Right hindlimb (tissue), 1 donor: ENCODE measurements at places on chromosomes 2 and 18.

DNA sequence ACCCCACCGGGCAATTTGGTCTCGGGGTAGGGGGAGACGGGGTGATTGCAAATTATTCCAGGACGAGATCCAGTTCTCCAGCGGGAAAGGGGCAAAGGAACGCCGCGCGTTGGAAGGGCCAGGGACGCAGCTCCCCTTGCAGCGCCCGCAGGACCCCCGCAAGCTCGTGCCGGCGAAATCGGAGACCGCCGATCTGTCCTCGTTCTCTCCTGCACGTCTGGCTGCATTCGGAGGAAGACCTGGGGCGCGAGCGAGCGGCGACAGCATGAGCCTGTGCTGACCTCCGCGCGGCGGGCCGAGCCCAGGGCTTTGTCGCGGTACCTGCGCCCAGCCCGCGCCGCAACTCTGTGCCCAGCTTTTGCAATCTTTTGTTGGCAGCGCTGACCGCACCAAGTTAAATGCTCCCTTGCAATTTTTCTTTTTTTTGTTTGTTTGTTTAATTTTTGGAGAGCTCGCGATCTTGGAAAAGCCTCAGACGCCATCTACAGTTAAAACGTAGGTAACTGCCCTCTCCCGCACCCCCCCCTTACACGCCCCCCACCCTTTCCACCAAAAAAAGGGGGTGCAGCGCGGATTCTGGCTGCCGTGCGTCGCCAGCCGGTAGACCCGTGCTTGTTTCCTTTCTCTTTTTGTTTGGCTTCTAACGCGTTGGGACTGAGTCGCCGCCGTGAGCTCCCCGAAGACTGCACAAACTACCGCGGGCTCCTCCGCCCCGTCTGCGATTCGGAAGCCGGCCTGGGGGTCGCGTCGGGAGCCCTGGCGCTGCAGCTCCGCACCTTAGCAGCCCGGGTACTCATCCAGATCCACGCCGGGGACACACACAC is 667 bp downstream of the TRIB2 start:
- DNase-seq = peak; percentile 78

DNA sequence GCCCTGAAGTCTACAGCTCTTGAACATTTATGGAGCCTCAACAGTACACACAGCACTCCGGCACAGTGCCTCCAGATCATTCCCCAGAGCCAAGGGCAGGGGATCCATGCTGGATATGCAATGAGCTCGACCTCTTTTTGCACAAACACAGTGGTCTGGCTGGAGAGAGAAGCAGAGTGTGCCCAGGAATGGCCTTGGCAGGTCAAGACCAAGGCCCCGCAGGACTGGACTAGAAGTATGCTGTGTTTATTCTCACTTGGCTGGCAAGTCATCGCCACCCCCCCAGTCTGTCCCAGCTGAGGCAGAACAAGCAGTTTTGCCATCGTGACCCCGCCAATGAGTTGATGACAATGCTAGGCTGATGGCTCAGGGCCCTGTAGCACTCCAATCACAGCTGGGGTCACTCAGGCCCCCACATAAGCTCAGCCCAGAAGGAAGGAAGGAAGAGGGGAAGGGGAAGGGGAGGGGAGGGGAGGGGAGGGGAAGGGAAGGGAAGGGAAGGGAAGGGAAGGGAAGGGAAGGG is 212.1 kb downstream of the TTC32 start:
- DNase-seq = no peak

DNA sequence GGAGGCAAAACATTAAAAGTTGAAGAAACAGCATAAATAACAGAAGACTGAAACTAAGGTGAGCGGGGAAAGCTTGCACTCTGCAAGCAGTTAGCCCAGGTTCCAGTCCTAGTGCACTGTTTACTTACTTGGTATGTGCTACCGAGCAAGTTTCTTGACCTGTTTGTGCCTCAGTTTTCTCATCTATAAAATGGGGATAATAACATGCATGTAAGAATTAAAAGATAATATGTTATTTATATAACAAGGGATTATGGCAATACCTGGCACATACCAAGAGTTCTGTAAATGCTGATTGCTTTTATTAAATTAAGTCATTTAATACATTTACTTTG is 37.1 kb upstream of the IKZF2 start:
- no peak for DNase-seq

DNA sequence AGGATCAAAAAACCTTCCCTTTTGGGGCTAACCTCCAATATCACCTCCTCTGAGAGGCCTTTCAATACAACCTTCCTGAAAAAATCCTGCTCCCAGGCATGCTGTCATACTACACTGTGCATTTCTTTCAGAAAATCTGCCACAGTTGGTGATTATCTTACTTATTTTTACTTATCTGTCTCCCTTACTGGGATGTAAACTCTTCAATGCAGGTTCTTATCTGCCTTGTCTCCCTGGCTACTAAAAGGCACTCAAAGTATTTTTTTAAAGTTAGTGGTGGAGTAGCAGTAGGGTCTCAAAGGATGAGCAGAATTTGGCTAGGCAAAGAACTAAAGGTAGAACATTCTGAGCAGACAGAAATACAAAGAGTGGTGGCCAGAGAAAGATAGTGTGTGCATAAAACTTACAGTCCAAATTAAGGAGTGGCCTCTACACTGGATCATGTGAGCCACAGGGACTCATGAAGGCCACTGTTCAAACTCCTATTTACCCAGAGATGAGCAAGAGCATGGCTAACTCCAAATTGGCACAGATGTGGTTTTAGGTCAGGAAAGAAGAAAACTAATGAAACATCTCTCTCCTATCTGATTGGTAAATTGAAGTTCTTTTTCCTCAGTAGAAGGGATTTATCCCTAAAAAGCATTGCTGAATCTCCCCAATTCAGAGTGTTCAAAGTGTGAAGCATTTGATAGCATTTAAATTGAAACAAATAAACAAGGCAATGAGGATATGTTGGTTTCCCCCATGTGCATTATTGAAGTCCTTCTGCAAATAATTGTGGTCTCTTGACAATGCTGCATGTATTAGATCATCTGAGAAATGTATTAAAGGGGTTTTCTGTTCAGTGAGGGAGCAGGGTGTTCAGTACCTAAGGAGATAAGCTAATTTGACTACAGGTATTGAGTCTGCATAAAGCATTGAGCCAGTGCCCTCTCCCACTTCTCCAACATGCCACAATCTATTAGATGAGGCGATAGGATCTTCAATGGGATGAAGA is 285.5 kb downstream of the MREG start:
- no peak for DNase-seq

- no peak for DNase-seq
Measured at GRCh38 chr2:115635430-115635829, 1193.0 kb downstream of the DPP10 start.

- DNase-seq = no peak
Measured at GRCh38 chr2:205731583-205731981, 49.3 kb downstream of the NRP2 start.

GRCh38 chr2:67486041-67486796 is 89.1 kb downstream of the ETAA1 start:
- no peak for DNase-seq

DNA sequence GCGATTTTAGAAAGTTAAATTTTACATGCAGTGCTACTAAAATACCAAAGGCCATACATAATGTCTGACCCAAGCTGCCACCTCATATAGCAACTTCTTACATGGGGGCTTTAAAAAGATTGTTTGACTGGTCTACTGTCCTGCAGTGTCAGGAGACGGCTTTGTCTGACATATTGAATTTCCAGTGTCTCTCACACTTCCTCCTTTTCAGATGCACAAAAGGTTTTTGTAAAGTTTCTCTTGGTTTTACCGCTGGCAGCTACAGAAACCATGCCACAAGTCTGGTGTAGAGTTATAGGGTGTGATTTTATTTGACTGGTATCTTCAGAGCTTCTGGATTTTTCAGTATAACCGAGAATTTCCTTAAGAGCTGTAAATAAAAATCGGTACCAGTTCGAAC is 1.1 kb upstream of the ASAP2 start:
- DNase-seq = no peak

DNA sequence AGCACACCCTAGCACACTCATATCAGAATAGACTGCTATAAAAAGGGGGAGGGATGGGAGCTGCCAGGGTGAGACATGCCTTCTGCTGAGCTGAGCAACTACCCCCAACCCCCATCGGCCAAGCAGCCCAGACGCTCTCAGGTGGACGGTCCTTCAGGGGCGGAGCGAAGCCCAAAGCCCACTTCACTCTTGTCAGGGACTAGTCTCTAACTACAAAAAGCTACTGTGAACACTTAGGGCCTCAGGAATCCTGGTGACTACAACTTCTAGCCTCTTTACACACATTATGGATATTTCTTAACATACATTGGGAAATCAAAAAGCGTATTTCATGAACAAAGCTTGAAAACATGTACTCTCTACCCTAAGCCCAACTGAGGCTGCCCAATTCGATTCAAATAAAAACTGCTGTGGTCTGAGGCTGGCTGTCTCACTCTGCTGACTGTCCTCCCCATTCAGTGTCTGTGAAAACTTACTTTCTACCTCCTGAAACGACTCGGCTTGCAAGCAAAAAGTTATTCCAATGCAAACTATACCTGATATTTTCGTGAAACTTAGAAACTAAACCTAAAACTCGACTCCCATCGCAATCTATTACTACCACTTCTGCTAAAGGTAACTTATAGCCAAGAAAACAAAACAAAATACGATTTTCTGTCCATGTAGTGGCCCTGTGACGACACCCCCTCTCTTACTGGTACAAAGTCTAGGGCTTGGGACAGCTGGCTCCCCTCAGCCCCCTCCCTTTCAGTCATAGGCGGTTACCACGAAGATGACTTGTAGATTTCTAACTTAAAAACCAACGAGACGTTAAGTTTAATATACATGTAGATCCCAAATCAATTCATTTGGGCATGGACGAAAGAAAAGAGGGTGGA is 1.2 kb downstream of the SERTAD2 start:
- no peak for DNase-seq

- DNase-seq = no peak
Measured at GRCh38 chr2:31987454-31988220, 23.2 kb downstream of the MEMO1 start.

GRCh38 chr18:32337821-32338220 is 132.9 kb downstream of the GAREM1 start:
- no peak for DNase-seq

GRCh38 chr2:127373362-127374083 is 14.3 kb downstream of the MAP3K2 start:
- no peak for DNase-seq

- DNase-seq = no peak
Measured at GRCh38 chr18:69686861-69687260, 260.8 kb downstream of the CD226 start.

GRCh38 chr2:171529914-171530313 is 7.6 kb downstream of the CYBRD1 start:
- no peak for DNase-seq

DNA sequence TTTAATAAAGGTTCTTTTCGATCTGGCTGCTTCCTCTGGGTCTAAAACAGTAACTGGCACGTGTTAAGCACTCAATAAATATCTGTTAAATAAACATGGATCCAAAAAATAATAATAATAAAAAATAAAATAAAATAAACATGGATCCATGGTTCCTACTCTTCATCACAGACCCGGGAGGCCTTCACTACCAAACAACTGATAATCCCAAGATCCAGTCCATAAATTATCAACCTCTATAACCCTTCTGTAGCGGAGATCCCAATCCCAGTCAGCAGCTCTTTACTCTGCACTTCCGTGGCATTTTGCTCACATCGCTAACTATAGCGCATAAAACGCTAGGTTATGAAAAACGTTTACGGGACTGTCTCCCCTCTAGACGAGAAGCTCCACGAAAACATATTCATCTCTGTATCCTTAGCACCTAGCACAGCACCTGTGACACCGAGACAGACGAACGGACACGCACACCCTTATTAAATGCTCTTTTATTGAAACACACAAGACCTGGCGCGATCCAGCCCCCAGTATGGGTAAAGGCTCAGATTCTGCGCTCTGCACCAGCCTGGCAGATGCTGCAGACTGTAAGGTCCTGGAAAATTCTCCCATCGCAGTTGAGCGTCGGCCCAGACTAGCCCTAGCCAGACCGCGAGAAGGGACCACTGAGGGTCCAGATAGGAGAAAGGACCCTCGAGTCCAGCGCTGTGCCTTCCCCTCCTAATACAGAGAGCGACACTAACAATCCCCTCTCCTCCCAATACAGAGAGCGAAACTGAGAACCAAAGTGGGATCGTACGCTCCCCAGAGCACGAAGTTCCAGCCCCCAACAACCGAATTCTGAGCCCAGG is 770 bp downstream of the NBAS start:
- peak; percentile 38 for DNase-seq

DNA sequence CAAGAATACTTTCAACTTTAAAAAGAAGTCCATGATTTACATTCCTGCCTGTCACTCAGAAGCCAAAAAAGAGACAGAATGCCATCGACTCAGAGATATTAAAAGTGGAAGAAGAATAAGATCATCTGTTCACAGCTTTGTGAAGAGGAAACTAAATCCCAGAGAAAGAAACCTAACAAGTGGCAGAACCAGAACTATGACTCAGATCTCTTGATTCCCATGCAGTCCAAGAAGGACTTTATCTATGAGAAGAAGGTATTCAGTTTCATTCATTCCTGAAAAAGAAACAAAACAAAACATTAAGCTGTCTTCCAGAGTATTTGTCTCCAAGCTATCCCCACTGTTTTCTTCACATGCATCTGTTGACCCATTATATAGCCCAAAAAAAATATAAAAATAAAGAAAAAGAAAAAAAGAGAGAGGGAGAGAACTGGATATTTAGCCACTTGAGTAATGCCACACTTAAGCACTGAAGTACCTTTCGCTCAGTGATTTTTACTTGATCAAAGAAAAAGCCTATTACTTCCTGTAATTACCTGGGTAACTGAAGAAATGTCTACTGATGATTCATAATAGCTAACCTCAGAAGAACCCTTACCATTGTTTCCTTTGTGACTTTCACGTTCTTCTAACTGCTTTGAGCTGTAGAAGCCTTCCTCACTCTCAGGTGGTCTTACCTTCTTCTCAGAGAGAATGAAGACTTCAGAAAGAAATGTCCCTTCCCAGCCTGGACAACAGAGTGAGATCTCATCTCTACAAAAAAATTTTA is 17.7 kb upstream of the AKAIN1 start:
- no peak for DNase-seq

GRCh38 chr2:64799592-64800252 is 146.0 kb upstream of the SERTAD2 start:
- DNase-seq = no peak

- peak; percentile 13 for DNase-seq
Measured at GRCh38 chr18:79609841-79610281, 69.7 kb upstream of the CTDP1 start.

DNA sequence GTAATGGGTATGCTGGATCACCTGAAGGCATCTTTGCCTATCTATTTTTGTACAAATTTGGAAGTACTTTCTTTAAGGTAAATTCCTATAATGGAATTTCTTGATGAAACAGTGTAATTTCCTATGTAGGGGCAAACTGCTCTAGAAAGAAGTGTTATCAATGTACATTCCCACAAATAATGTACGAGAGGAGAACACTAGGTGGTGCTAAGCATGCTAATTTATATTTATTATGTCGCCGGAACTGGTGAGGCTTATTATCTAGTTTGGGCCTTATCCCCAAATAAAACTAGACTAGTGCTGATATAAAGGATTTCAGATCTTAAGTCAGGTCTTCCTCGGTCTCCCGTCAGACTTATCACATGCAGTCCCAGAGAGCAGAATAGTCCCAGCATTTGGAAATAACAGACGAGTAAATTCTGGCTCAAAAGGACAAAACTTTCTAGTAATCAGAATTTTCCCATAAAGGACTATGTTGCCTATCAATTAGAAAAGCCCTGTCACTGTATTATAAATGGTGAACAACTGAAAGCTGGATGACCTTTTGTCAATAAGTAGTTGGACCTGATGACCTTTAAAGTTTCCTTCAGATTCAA is 86.9 kb upstream of the RBBP8 start:
- no peak for DNase-seq

- no peak for DNase-seq
Measured at GRCh38 chr2:10447300-10447894, 730 bp downstream of the ODC1 start.
